ENCODE measurements at places on chromosomes 12 and 14.

GRCh38 chr14:22428700-22429291 is 160.2 kb downstream of the DAD1 start:
- no peak for DNase-seq

DNA sequence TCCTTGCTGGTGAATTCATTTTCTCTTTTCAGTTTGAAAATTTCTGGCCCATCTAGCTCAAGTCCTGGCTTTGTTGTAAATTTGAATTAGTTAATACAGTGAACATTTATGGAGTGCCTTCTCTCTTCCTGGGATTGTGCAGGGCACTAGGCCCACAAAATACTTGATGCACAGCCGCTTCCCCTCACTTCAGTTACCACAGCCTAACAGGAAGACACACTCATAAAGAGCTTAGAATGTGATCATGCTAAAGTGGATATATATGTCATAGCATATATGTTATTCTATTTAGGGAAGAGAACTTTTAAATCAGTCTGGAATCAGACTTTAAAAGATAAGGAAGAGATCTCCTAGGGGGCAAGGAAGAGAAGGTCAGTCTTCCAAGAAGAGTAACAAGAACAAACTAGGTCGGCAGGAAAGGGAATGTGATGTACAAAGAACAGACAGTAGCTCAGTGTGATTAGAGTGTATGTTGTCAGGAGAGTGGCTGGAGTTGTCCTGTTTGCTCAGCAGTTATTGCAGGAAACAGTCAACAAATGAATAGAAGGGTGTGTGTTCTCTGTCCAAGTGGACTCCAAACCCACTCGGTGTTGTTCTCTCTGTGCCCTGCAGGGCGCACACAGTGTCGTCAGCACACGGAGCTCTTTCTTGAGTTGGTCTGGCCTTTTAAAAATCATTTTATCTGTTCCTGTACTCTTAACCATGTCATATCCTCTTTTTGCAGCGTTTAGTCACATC is 74.4 kb downstream of the DAAM1 start:
- DNase-seq = no peak

DNA sequence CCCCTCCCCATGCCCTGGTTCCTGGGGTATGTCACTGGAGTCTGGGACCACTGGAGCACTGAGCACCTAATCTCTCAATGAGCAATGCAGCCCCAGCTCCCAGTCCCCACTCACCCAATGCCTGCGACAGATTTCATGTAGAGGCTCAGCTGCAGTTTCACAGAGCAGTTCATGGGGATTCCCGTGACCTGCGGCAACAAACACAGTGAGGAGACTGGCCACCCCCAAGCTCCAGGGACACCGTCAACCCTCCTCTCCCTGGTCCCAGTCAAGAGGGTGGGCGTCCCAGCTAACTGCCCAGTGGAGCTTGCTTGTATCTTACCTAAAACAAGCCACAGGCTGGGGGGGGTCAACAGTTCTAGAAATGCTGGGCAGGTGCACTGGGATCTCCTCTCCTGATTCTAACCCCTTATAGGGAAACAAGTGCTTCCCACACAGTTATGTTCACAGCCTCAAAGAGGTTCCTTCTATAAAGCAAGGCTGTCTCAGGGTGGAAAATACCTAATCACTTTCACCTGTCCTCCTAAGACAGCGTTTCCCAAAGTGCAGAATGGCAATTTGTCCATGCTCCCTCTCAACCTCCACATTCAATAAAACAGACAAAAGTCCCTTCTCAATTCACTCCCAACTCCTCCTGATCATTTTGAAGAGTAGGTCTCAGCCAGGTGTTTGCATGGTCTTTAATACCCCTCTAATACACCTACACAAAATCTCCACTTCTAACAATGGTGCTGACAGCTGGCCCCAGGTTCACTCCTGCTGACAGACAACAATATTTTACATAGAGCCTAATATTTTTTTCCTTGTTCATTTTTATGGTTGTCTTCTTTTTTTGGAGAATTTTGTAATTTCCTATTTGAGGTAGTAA is 68.3 kb downstream of the SCARB1 start:
- DNase-seq = no peak

DNA sequence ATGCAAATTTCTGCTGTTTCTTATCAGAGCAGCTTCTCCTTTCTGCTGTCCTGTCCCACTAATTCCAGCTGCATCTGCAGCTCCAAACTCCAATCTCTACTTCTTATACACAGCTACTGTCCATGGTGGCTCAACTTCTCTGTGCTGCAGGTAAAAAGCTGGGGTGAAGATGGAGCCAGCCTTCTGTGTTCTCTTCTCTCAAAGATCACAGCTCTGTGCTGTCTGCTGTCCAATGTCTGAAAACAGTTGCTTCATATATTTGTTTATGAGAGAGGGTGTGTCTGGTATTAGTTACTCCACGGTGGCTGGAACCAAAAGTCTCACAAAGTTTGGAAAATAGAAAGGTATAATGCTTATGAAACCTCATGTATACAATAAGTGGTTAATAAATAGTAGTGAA is 445.8 kb upstream of the TBX3 start:
- DNase-seq = no peak

DNA sequence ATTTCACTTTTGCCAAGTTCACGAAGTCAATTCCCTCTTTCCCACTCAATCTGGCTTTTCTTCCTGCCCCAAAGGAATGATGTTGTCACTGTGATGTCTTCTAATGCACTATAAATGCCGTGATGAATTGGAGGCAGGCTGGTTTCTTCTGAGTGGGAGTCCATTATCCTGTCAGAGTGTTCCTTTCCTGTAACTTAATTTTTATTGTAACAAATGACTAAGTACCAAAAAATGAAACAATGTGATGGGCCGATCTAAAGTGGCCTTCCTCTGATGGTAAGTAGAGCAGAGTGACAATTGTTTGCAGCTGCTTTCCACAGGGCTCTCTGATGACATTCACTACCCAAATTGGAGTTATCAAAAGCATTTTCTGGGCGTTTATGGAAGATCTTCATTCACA is 22.2 kb downstream of the TMEM30B start:
- no peak for DNase-seq

- peak; percentile 23 for DNase-seq
Measured at GRCh38 chr12:69779928-69780327, 41.3 kb downstream of the RAB3IP start.

- no peak for DNase-seq
Measured at GRCh38 chr12:91704446-91704845, 441.2 kb downstream of the BTG1 start.

All from AG08396 (cell line).